Pancreas (tissue), 10 donors: ENCODE measurements at places on chromosomes 11 and 22. TPM values are rescaled to one million over a fixed set of nuclear protein-coding genes. Genes with fewer than 3 reads are reported as not detected.

The OR52I2 gene
- not detected for total RNA-seq

The VPREB1 gene
- total RNA-seq: not detected

The UPK3A gene
- total RNA-seq: not detected

The GRAP2 gene
- 0.75 TPM for total RNA-seq

The ANKK1 gene
- total RNA-seq: 0.12 TPM

GRCh38 chr11:75014129-75014528 lies 25.4 kb downstream of the NEU3 start:
- no peak for DNase-seq

- DNase-seq: no peak
Measured at GRCh38 chr11:64586366-64586765, 4.7 kb upstream of the SLC22A12 start.

DNA sequence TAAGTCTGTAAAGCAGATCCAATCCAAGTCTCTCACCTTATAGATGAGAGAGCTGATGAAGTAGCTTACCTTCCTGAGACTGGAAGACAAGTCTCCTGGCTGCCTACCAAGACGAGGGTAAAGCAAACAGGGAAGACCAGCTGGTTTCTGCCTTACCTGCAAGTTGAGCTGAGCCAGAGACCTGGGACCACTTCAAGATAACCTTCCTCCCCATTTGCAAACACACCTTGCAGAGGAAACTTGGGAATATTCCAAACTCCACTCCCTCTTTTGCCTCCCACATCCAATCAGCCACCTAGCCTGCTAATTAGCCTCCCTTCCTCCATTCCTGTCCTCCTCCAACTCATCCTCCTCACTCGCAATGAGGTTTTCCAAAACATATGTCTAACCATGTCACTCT lies 23.4 kb upstream of the ROBO3 start:
- no peak for DNase-seq

DNA sequence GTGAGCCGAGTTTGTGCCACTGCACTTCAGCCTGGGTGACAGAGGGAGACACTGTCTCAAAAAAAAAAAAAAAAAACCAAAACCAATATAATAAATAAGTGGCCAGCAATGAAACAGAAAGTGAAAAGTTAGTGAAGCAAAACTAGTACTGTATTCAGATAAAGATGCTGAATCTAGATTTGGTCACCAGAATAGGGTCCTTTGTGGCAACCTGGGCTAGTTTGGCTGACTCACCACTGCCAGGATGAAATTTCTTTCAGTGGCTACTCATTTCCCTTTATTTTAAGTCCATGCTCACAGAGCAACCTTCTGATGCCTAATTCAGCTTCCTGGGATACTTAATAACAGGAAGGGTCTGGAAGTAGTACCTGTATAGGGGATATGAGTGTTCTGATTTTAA lies 26.0 kb downstream of the LIMK2 start:
- DNase-seq: no peak

DNA sequence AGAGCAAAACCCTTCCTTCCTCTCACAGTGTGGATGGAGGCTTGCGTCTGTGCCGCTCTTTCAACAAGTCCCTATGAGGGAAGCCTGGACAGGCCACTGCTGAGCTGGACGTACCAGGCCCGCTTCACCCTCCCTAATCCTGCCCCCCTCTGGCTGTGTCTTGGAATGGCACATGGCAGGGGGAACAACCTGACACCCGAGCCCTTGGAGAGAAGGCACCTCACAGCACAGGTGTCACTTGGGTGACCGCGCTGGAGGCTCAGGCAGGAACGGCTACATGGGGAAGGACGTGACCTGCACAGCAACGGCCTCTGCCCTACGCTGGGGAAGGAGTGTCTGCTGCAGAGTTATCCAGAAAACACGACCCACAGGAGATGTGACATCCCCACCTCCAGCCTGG lies 11.0 kb downstream of the CARS1 start:
- DNase-seq: no peak

DNA sequence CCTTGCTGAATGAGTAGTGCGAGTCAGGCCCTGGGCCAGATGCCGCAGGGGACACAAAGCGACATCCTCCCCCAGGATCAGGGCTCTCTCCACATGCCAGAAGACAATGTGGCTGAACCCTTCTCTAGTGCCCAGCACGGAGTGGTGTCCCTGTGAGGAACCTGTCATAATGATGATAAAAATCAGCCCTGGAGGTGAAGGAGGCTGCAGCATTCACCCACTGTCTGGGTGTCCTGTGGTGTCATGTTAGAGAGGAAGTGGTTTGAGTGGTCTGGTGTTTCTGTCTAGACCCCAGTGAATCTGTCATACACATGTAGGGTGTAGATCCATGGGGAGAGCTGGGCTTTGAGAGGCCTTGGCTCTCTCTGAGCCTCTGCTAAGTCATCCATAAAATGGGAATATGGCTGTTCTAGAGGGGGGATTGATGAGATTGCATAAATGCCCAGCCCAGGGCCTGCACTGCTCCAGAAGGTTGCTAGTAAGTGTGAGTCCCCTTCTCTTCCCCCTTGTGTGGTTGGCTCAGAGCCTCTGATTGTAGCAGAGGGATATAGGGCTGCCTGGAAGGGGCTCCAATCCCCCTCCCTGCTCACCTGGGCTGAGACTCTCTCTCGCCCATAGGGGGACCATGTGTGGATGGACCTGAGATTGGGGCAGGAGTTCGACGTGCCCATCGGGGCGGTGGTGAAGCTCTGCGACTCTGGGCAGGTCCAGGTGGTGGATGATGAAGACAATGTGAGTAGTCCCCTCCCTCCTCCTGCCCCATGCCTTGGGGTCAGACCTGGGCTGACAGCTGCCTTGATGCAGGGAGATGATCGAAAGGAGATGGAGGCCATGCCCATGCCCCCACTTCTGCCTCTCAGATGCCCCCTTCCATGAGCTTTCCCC lies 14.3 kb downstream of the MYO7A start:
- no peak for DNase-seq

- DNase-seq: no peak
Measured at GRCh38 chr11:61102667-61103571, 630 bp downstream of the CD5 start.

GRCh38 chr11:36478700-36479329 lies 31.3 kb downstream of the TRAF6 start:
- no peak for DNase-seq

DNA sequence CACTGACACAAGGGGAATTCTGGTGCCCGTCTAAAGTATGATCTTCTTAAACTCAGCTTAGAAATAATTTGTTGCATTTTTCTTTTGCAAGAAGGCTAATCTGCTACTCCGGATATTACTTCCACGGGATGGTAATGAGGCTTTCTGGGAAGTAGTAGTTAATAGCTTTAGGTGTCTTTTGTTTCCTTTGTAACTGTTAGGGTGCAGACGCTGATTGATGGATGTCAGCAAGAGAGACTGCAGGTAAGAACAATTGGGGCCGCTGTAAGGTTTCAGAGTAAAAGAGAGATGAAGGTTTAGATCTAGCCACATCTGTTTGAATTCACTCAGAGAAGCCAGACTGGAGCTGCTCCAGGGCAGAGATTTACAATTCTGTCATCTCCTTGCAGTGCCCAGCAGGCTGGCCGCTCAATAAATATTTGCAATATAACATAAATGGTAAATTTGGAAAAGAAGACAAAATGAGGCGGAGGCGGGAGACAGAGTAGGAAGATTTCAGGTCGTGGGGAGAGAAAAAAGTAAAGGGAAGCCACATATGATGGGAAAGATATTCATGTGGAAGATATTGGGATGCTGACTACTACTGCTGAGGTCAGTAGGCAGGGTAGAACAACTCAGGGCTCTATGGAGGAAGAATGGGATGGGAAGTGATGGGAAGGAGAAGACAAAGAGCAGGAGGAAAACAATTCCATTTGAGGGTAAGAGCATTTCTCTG lies 320.5 kb downstream of the AASDHPPT start:
- DNase-seq: no peak

DNA sequence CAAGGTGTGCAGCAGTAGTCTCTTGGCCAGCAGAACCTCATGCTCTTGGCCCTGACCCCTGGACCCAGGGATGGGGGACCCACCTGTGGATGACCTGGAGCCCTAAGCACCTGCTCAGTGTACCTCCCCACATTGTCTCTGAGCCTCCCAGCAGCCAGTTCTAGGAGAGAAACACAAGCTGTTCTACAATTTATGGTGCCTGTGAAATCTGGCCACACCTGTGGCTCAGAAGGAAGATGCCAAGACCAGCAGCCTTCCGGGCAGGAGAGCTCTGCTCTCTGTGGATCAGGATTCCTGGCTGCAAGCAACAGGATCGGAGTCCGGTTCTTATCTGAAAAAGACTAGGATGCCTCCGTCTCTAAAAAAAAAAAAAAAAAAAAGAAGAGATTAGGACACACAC lies 103.6 kb upstream of the ANO1 start:
- no peak for DNase-seq
